SK-N-SH treated with all-trans-retinoic acid at 6 μM for 48 hours (cell line): ENCODE measurements at places on chromosomes 6 and 20.

DNA sequence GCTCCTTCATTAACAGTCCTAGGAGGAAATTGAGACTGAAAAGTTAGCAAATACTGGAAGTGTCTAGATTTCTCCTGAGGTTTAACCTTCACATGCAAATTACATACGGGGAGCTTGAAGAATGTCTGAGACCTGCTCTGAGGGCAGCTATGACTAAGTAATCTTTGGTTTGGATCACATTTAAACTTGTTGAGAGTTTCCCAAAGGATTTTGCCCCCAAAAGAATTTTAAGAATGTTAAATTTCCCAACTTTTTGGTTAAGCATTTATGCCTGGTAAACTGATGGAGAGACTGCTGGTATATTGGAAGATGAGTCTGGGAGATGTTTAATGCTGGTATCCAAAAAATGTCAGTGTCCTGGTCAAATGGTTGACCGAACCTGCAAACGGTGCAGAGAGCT is 97.0 kb downstream of the RREB1 start:
- ATAC-seq = no peak

DNA sequence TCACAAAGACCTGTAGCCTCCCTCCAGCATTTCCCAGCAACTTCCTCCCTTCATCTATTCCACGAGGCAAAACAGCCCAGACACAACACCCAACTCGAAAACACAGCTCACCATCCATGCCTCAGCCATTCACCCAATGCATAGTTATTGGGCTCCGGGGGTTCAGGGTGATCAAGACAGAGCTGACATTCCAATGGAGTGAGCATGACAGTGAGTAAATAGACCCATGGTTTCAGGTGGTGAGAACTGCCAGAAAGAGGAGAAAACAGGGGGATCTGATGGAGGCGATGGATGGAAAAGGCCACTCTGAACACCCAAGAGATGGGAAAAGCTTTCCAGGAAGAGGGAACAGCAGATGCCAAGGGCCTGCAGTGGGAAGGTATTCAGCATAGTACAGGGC is 5.9 kb downstream of the CASS4 start:
- no peak for ATAC-seq

GRCh38 chr6:157284738-157285421 is 38.4 kb downstream of the TMEM242 start:
- ATAC-seq = no peak

GRCh38 chr6:51684603-51685002 is 402.8 kb downstream of the PKHD1 start:
- ATAC-seq = no peak

- ATAC-seq = no peak
These were observed 250.8 kb downstream of the SMOC2 start for GRCh38 chr6:168691774-168692173.

- ATAC-seq = no peak
These were observed 20.2 kb upstream of the CD93 start for GRCh38 chr20:23106271-23106851.

DNA sequence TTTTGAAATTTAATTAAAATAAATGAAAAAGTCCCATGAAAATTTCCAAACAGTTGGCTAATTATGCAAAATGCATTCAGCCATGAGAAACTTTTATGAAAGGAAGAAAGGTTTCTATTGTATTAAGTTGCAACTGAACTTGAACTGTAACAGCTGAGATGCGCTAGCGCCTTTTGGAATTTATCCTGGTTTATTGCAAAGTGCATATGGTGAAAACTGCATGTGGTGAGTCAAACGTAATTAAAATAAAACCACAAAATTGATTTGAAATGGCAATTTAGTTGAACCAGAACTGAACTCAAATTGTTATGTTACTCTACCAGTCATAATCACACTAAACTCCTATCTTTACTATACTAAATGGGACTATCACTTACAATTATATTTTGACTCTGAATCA is 46.4 kb upstream of the COL21A1 start:
- ATAC-seq = no peak

- peak; percentile 34; the same call in 1 of the 3 replicates for ATAC-seq
These were observed 39.9 kb downstream of the PREX1 start for GRCh38 chr20:48787861-48788375.

- ATAC-seq = peak; percentile 89
These were observed 85.2 kb downstream of the SHLD1 start for GRCh38 chr20:5835321-5835821.

DNA sequence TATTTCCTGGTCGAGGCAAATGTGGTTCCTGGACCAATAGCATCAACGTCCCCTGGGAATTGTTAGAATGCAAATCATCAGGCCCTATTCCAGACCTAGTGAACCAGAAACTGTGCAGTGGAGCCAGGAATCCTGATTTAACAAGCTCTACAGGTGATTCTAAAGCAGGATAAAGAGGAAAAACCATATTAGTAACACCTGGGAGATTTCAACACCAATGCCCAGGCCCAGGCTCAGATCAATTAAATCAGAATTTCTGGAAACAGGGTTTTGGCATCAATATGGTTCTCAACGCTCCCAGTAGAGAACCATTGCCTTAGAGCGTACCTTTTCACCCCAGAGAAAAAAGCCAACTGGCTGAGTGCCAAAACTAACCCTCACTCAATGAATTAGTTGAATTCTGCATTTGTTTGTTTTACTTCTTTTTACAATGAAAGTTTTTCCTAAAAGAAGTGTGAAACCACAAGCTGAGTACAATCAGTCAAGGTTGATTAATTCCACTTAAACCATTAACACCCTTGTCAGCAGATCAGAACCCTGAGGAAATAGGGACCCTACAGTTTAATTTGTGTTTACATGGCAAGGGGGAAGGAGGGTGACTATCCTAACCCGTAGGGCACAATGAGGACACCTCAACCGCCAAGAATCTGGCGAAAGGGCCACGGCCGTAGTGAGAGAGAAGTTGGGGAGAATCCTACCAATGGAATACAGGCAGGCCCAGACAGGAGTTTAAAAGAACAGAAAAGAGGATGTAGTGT is 34.9 kb upstream of the LOC128125822 start:
- no peak for ATAC-seq

DNA sequence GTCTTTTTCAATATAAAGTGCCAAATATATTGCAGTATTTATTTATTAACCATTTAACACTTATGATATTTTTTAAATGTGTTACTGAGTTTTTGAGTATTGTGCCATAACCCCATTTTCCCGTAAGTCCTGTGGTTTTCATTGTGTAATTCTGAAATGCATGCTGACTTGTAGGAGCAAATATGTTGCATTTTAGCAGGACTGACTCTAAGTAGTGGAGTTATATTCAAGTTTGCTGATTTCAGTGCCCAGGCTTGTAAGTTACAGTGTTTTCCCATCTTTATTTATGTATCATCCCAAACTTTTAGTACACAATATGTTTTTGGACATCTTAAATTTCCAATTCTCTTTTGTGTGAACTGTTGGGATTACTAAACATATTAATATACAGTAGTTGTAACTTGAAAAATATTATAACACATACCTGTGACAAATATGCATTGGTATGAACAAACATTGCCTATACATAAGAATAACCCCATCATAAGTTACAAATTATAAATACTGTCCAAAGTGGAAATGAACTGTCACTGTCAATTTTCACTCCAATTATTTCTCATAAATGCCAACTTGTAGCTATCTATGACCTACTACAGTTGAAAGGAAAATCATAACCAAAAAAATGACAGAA is 179.3 kb upstream of the RUNX2 start:
- ATAC-seq = no peak

DNA sequence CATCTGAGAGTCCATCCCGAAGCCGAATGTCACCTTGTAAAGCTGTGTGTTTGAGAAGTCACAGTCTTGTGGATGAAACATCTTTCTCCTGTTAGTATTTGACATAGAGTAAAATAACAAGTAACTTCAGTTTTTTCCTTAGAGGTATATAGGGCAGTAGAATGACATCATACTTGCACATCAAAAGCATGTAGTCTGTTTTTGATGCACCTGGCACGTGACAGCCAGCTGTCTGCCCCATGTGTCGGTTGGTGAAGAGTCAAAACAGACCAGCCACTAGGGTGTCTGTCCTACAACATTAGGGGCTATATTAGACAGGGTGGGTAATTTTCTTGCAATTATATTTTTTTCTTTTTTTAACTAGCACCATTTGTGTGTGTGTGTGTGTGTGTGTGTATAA is 70.2 kb downstream of the SNX9 start:
- no peak for ATAC-seq
